ENCODE measurements at places on chromosomes 4 and X. TPM values are rescaled to one million over a fixed set of nuclear protein-coding genes. Genes with fewer than 3 reads are reported as not detected.

GRCh38 chr4:48905363-48906015, 1.1 kb downstream of the OCIAD2 start:
- DNase-seq = no peak

DNA sequence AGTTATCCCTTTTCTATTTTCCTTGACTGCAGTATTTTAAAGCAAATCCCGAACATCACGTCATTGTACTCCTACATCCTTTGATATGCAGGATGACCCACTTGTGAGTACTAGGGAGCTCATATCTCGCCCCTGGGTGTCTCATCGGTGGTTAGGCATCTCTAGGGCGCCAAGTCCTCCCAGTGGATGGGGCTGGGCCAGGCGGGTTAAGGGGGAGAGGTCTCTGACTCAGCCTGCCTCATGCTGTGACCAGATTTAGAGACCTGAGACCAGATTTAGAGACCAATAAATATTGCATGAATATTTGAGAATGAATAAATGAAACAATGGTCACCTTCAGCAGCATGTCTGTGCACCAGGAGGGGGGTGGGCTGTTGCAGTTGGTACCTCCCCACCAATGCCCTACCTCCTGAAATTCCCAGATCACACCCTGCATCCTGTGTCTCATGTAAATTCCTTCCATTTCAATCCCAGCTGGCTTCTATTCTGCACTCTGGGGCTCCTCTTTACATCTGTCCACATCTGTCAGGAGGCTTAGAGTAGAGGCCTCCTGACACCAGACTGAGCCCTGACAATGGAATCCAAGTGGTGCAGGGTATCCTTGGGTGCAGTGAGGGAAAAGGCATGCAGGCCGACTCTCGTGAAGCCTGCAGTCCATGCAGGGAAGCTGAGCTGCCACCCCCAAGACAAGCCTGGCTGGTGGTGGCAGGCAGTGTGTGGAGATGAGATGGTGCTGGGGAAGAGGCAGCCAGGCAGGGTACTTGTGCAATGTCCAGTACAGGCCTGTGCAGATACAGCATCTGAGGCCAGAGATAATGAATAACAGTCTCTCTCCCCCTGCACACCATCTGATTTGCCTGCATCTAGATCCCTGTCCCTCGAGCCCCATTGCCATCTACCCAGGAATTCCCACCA, 5.2 kb downstream of the APLN start:
- no peak for DNase-seq

GRCh38 chr4:139501117-139501516, 47.2 kb downstream of the RAB33B start:
- DNase-seq = no peak

Gene VCX2
- not detected for polyA plus RNA-seq

Measured in forelimb muscle (tissue), 1 donor.